Type B pancreatic cell (in vitro differentiated cells): ENCODE measurements at places on chromosomes 1 and 21.

- no peak for DNase-seq
These were observed 1134.7 kb upstream of the ADGRL2 start for GRCh38 chr1:80666073-80666472.

GRCh38 chr1:80375662-80376061, 1369.1 kb upstream of the ADGRL4 start:
- DNase-seq = no peak

GRCh38 chr1:17994046-17994445, 113.6 kb upstream of the IGSF21 start:
- no peak for DNase-seq

- no peak for DNase-seq
These were observed 90.8 kb downstream of the TBX19 start for GRCh38 chr1:168371477-168371876.

DNA sequence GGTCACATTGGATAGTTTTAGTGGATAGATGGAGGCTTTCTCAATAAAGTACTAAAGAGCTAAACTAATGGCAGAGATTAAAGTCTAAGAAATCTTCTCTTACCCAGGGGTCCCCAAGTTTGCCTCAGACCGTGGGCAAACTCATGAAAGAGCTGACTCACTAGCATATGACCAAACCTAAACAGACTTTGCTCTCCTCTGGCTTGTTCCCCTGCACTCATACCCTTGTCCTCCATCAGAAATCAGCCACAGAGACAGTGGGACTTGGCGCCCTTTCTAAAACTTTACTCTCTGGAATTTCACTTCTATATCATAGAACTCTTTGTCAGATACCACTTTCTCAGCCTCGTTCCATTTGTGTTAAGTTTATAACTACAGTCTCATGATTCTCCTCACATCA, 17.0 kb upstream of the HSD3B2 start:
- no peak for DNase-seq

DNA sequence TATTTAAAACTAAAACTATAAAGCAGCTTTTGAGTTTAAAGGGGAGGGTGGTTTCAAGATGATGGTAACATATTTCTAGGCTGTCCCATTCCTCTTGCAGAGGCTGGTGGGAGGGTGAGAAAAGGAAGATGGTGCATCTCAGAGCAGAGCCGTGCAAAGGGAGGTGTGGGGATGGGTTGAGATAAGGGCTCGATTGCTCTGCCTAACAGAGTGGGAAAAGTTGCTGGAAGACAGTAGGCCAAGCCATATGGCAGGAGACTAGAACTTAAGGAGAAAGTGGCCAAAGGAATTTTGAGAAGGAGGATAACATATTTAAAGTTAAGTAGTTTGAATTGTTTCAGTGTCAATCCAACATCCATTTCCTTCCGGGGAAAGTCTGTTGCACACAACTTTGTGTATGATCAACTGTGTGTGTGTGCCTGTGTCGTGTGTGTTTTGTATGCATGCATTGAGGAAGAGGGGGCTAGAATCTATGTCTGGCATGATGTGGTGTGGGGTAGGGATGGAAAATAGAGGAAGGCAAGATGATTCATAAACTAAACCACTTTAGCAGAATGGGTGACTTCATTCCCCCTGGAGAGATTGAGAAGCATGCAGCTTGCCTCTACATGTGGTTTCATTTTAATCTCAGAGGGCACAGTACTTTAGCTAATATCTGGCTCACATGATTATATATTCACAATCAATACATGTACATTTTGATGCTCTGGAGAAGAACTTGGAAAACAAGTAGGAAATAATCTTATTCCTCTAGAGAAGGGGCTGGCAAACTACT, 145.0 kb upstream of the DNAH14 start:
- no peak for DNase-seq

DNA sequence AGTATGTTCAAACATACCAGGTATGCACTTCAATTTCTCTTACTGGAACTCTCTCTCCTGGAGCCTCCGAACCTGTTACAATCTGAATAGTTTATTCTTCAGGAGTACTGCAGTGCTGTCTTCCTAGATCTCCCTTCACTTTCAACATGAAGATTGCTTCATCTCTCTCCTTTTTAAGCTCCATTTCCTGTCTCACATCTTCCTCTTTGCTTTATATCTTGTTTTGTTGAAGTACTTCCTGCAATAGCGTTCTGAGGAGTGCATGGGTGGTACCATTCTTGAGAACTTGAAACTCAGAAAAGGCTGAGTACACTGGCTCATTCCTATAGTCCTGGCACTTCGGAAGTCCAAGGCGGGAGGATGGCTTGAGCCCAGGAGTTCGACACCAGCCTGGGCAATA, 15.7 kb upstream of the C1orf146 start:
- no peak for DNase-seq

- DNase-seq = no peak
These were observed 101.5 kb upstream of the IFFO2 start for GRCh38 chr1:19057784-19058475.

GRCh38 chr1:226061068-226061840, 1.3 kb upstream of the H3-3A start:
- DNase-seq = no peak

- DNase-seq = no peak
These were observed 726 bp downstream of the TACSTD2 start for GRCh38 chr1:58576325-58576726.

DNA sequence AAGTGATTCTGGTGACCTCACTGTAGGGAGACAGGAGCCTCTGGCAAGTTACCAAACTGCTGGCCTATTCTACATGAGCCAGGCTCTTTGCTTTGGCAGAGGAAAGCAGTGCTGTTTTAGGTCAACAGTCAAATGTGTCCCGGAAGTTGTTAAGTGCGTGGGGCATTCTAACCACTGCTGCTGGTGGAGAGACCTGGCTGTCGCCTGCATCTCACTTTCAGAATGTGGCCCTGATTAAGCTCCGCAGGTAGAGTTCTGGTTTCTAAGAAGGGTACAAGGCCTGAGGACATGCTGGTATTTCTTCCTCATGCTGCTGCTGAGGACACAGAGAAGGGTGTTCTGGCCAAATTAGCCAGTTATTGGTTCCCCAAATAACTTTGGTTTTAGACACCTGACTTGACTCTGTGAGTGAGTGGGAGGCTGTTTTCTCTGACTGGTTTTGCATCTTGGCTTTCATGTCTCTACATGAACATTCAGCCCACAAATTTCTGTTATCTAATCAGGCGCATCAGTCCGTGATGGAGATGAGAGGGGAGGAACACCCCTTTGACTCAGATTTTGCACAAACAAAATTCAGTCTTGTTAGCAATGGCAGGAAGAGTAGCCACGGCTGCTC, 120.8 kb downstream of the LMO4 start:
- DNase-seq = no peak

- no peak for DNase-seq
These were observed 377.5 kb downstream of the LMO4 start for GRCh38 chr1:87706203-87706602.

- no peak for DNase-seq
These were observed 179.6 kb downstream of the DHRS3 start for GRCh38 chr1:12438349-12438924.

- no peak for DNase-seq
These were observed 4.4 kb upstream of the SLC16A1 start for GRCh38 chr1:112960384-112960783.

DNA sequence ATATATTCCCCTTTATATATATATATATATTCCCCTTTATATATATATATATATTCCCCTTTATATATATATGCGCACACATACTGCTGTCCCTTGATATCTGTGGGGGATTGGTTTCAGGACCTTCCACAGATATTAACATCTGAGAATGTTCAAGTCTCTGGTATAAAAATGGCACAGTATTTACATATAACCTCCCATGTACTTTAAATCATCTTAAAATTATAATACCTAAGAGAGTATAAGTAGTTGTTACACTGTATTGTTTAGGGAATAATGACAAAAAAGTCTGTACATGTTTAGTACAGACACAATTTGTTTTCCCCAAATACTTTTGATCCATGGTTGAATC, 45.8 kb downstream of the NR5A2 start:
- DNase-seq = no peak

DNA sequence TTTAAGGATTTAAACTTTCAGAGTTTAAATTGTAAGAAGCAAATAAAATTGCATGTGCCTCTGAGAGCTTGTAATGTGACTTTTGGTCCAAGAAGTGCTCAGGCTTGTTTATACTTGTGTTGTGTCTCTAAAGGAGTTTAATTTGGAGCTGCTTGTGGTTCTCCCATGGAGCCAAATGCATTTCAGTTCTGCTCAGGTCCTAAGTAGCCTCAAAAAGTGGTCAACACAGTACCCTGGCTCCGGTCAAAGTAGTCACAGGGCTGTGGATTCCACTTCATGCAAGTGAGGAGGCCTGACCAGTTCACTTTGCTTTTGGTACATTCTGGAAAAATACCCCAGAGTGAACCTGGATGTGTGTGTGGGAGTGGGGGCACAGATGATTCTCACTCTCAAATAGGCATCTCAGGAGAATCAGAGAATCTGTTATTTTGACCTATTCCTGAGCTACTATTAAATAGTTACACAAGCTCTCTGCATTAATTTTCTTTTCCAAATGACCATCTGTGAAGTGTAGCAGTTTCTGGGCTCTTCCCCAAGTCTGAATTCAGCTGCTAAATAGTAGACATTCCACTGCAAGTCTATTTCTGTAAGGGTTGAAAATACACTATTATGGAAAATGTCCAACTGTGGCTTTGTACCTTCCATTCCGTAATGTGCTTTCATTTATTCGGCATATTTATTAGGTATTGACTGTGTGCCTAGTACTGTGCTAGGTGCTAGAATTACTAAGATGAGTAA, 31.7 kb upstream of the AGO1 start:
- no peak for DNase-seq

GRCh38 chr1:19329188-19329587, 17.1 kb downstream of the SLC66A1 start:
- no peak for DNase-seq

DNA sequence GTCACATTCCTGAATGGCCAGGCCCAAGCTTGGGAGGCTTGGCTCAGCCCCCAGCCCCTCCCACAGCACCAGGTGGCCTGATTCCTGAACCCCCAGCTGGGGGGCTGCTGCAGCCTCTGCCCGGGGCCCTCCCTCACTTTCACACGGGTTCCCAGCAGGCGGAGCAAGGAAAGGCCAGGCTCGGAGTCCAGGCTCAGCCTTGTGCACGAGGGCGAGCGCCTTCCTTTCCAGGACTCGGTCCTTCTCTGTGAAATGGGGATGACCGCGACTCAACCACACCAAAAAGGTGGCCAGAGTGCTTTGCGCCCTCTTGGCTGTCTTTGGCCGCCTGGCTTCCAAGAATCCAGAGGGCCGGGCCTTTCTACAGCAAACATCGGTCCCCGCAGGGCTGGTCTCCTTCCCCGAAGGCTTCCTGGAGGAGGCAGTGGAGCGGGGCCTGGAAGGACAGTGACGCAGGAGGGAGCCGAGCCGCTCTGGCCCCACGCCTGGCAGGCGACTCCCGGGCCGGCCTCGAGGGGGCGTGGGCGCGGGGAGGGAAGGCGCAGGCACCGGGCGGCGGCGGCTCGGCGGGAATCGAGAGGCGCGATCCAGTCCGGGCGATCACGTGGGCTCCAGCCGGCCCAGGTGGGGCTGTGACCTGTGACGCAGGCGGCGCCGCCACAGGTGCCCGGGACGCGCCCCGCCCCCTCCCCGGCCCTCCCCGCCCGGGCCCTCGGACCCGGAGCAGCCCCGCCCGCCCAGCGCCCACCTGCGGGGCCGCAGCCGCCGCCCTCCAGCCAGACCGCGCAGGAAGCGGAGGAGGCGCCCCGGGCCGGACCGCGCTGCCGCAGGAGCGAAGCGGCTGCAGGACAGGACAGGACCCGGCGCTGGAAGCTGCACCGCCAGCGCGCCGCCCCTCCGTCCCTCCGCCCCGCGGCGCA, at the start of gene ARHGEF16:
TSS of gene ARHGEF16 (plus strand) at position 775 of the 920 bp plus-strand sequence. CDS start 8,420 bp downstream, outside the sequence.
- DNase-seq = no peak

DNA sequence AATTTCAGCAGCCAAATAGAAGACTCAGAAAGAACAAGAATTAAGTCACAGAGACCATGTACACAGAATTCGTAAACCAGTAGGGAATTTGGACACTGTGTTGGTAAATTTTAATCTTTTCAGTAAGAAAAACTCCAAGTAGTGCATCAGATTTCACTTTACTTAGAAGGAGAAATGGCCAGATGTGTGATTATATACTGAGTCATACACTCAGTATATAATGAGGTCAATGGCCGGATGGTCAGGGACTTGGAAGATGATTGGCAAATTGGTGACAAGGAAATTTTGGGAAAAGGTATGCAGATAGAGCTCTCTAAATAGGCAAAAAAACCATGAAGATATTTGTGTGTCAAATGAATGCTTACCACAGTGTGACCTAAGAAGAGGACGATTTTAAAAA, 399.8 kb upstream of the LRRC7 start:
- no peak for DNase-seq

DNA sequence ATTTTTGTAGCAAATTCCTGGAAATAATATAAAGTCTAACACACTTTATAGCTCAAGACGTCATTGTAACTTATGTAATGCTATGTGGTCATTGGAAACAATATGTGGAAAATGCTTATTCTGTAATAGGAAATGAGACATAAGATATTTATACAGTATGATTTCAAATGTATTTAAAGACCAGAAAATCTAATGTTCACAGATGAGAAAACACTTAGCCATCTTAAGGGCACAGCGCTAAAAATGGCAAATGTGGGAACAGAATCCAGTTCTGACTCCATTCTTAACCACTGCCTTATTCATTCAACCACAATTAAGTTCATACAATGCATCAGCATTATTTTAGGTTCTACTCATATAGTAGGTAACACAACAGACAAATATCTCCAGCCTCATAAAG, 12.5 kb downstream of the CSDE1 start:
- DNase-seq = no peak

DNA sequence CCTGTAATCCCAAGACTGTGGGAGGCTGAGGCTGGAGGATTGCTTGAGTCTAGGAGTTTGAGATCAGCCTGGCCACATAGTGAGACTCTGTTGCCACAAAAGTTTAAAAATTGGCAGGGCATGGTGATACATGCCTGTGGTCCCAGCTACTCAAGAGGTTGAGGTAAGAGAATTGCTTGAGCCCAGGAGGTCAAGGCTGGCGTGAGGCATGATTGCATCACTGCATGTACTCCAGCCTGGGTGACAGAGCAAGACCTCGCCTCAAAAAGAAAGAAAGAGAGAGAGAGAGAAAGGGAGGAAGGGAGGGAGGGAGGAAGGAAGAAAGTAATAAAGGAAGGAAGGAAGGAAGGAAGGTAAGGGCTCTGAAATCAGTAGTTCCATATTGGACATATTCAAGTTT, 25.0 kb downstream of the GLUL start:
- no peak for DNase-seq

DNA sequence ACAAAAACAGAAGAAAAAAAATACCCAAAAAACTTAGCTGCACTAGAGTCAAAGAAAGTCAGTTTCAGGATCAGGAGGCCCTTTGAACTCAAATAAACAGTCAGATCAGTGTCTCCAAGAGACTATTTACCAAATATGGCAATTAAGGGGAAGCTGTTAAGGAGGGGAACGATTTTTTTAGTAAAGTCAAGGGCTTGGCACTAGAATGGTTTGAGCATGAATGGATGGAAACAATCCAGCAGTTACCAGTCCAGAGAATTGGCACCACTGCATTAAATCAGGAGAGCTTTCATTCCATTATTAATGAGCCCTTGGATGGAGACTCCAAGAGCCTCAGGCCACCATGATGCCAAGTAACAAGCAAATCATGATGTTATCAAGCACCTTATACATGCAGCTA, 7.2 kb downstream of the TRAPPC3 start:
- no peak for DNase-seq
